ENCODE measurements at places on chromosomes 1 and 21.

DNA sequence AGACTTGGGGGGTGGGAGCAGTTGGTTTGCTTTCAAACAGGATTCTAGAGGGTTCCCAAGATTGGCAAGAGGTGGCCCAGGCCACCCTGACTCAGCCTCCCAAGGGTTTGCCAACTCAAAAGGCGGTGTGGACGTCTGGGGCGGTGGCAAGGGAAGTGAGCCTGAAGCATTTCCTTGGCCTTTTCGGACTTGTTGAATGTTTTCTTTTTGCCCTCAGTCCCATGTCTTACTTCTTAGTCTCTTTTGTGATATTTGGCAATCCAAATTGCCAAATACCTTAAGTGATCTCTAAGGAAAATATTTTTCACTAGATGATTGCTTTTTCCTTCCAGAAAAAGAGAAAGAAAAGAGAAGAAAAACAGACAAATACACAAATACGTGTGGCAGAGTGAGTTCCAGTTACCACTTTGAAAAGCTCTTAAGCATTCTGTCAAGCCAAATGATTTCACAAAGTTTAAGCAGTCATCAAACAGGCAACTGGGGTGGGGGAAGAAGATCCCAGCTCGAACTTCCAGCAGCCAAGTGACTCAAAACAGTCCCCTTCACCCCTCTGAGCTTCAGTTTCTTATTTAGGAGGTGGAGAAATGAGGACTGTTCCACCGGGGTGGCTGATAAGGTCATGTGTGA is 374.6 kb upstream of the USP24 start:
- no peak for DNase-seq

DNA sequence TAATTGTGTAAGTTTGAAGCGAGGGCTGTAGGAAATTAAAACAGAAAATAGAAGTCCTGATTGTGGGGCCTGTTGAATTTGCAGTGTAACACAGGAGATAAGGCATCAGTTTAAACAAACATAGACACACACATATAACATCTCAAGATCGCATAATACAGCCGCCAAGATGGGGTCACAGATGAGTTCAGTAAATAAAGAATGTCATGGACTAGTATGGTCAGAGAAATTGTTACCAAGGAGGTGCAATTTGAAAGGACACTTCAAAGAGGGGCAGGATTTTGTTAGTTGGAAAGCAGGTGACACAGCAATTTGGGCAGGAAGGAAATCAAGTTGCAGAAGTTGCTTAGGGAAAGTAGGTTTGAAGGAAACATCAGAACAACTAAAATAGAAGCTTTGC is 450.0 kb downstream of the USP25 start:
- DNase-seq = no peak

GRCh38 chr21:36852293-36852692 is 114.2 kb downstream of the HLCS start:
- DNase-seq = no peak

- no peak for DNase-seq
Measured at GRCh38 chr1:147849098-147849895, 53.3 kb upstream of the GJA8 start.

GRCh38 chr1:201254625-201255478 is 28.5 kb upstream of the PKP1 start:
- DNase-seq = peak; percentile 71

DNA sequence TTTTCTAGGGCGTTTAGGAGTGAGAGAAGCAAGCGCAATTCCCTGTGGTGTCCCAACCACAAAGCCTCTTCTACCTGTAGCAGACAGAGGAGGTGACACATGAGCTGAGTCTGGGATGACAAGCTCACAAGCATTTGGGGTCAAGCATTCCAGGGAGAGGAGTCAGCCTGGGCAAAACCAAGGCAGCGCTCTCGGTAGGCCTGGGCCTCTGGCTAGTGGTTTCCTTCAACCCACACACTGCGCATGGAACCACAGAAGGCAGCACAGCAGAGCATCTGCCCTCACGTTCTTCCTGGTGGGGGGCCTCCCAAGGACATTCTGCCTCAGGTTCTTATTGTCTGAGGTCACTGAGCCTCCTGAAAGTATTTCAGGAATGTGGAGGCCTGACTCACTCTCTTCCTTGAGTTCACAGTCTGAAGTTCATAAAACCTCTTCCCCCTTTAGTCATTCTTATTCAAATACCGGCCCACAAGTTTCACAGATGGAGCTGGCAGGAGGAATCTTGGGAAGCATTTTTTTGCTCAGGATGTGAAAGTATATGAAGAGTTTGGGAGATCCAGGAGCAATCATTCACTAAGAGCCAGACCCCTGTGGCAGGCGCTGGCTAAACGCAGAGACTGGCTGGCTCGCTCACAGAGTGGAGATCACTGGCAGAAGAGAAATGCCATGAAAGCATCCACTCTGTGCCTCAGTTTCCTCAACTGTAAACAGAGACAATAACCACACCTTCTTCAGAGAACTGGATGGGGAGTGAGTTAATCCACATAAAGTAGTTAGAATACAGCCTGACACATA is 26.8 kb downstream of the CCN1 start:
- DNase-seq = no peak

DNA sequence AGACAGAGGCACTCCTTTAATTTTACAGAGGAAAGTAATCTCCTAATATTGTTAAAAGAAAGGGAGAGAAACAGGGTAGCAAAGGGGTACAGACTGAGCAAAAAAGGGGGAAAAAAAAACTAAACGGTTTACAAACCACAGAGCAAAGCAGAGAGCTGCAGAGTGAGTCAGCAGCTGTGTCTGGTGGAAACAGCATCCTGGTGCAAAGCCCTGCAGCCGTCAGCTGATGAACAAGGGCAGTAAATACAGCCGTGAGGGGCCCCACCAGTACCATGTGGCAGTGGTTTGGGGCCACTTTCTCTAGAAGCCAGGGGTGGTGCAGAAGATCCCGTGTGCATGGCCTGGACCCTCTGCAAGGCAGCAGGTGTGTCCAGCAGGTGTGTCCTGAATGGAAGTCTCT is 111.3 kb downstream of the ERG start:
- no peak for DNase-seq

DNA sequence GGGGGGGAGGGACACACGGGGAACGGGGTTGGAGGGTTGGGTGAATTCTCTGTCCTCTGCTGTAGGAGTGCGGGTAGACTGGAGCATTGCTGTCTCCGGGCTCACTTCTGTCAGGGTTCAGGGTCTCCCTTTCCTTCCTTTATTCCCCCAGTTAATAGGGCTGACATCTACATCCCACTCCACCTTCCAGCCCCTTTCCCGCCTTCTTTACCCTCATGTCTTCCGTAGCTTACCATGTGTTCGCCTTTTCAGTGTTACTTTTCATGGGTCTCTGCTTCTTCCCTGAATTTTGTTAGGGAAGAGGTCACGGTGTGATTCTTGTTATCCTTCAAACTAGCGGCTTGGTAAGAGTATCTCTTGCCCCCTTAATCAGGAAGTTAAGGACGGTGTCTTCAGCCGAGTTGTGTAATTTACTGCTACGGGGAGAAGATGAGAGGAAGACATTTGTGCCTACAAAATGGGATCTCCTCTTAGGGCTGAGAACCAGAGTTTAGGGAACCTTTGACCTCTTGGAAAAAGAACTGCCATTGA is 917 bp downstream of the RAP1A start:
- DNase-seq = no peak

- DNase-seq = no peak
Measured at GRCh38 chr1:19628879-19629278, 15.2 kb upstream of the NBL1 start.

GRCh38 chr1:101312147-101312546 is 75.3 kb downstream of the S1PR1 start:
- no peak for DNase-seq

DNA sequence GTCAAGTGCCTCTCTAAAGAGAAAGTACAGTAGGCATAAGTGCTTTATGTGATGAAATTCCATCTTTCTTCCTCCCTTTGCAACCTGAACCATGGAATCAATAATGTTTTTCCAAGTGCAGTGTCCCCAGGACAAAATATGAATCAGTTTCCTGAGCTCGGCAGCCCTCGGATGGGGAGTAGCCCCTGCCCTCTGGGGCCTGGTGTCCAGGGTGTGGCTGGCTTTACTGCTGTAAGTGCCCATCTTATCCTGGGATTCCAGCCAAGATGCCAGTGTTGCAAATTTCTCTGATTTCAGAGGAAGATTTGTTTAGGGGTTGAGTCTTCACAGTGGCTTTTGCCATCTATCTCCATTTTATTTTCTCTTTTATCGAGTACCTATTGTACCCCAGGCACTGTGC is 40.5 kb upstream of the SRP9 start:
- DNase-seq = no peak

- no peak for DNase-seq
Measured at GRCh38 chr1:108858230-108858950, 1.5 kb upstream of the AKNAD1 start.

DNA sequence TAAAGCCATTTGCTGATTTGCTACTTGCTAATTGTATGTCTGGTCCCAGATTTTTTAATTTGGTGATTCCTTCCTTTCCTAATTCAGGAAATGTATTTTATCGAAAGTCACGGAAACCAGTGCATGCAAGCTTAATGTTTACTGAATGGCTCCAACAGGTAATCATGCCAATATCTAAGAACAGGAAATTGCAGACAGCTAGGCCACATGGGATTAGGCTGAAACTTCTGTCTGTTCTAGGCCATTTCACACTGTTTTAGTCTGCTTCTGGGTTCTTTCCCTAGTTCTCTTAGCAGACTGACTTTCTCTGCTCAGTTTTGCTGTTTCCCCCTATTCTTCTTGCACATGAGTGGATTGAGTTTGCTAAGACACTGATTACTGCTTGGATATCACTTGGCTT is 111.4 kb downstream of the NTNG1 start:
- no peak for DNase-seq

DNA sequence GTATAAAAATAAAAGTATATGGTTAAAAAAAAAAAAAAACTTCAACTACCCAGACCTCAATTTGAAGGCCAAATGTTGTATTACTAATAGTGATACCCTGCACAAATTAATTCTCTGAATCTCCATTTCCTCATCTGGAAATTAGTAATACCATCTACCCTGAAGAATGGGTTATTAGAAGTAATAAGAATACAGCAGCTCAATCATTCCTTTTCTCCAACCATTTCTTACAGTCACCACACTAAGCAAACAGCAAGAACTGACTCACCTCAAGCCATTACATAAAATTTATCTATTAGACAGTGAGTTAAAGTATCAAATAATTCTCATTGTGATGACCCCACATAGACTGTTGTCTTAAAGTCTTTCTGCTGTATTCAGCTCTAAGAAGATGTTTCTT is 39.6 kb downstream of the RERE start:
- no peak for DNase-seq

DNA sequence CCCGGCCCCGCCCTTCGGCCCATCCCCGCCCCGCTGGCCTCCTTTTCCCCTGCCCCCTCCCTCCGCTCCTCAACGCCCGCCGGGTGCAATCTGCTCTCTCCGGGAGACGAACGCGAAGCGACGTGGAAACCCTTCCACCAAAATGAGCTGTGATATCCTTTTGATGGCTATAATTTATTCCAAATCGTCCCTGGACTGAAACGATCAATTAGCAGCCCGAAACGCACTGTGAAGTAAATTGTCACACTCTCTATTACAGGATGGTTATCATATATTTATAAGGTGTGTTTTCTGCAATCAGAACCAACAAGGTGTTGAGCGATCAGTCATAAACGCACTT is 134.6 kb upstream of the BARHL2 start:
- no peak for DNase-seq

DNA sequence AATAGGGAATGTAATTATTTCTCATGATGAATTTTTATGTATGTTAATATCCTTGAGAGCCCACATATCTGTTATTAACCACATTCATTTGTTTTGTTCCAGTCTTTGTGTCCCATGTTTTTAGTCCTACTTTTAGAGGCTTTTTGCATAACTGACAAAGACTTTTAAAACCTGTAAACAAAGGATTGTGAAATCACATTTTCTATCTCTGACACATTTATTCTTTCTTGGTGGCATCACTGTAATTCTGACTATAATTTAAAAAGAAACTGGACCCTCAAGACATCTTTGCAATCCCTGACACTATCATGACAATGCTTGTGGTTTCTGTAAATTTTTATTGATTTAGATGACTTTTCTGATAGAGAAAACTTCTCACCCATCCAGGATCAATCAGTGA is 313.1 kb downstream of the SIPA1L2 start:
- no peak for DNase-seq

GRCh38 chr1:28822799-28823198 is 10.8 kb downstream of the OPRD1 start:
- DNase-seq = no peak

- DNase-seq = no peak
Measured at GRCh38 chr1:228066891-228067654, 15.4 kb upstream of the ARF1 start.

GRCh38 chr1:64357422-64357821 is 112.5 kb upstream of the CACHD1 start:
- DNase-seq = no peak

DNA sequence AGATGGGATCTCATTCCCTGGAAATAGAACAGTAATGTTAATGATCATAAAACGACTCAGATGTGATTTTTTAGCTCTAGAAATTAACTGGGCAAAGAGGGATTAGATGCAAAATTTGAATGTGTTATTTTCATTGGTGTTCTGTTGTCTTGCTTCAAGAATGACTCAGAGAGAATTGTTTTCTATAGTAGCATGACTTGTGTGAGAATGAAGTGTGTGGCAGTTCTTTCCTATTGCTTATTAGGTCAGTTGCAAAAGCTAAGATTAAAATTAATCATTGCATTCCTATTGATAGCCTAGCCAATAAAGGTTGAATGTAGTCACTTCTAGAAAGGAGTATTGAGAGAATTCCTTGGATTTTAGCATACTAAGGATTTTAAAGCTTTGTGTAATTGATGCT is 22.9 kb downstream of the SPEN start:
- DNase-seq = no peak

- DNase-seq = no peak
Measured at GRCh38 chr1:215358356-215358755, 208.7 kb upstream of the KCTD3 start.

- no peak for DNase-seq
Measured at GRCh38 chr1:152543820-152544219, 22.8 kb downstream of the LCE3E start.

GRCh38 chr1:11432526-11432925 is 46.4 kb upstream of the DISP3 start:
- no peak for DNase-seq

DNA sequence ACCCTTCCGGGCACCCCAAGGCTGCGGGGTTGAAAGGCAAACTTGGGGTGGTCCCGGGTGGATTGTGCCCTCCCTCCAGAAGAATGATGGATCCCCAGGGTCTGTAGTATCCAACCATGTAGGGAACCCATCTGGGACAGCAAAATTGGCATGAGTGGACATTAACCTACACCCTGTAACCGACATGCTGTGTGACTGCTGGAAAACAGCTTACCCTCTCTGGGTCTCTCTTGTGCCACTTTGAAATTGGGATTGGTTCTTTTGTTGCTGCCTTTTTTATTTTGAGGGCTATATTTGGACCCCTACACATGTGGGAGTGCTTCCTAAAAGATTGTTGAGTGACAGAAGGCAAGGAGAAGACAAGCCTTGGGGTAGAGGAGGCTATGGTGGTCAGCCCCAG is 19.5 kb downstream of the PADI1 start:
- DNase-seq = no peak

DNA sequence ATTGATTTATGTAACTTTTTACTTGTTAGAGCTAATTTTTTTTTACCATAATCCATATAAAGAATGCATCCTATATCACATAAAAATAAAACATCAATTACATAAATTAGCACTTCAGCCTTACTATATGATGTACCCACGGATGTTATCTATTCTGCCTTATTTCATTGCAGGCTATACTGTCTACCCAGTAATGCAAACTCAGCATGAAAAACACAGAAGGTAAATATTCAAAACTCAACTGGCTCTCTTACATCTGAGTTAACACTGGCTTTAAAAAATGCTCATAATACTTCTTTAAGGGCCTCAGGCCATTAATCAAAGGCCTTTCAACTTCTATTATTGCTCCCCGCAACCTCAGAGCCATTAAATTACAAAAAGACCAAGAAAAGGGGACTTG is 65.8 kb downstream of the AHCTF1 start:
- no peak for DNase-seq
